SK-N-DZ (cell line): ENCODE measurements at places on chromosomes 6 and 20.

DNA sequence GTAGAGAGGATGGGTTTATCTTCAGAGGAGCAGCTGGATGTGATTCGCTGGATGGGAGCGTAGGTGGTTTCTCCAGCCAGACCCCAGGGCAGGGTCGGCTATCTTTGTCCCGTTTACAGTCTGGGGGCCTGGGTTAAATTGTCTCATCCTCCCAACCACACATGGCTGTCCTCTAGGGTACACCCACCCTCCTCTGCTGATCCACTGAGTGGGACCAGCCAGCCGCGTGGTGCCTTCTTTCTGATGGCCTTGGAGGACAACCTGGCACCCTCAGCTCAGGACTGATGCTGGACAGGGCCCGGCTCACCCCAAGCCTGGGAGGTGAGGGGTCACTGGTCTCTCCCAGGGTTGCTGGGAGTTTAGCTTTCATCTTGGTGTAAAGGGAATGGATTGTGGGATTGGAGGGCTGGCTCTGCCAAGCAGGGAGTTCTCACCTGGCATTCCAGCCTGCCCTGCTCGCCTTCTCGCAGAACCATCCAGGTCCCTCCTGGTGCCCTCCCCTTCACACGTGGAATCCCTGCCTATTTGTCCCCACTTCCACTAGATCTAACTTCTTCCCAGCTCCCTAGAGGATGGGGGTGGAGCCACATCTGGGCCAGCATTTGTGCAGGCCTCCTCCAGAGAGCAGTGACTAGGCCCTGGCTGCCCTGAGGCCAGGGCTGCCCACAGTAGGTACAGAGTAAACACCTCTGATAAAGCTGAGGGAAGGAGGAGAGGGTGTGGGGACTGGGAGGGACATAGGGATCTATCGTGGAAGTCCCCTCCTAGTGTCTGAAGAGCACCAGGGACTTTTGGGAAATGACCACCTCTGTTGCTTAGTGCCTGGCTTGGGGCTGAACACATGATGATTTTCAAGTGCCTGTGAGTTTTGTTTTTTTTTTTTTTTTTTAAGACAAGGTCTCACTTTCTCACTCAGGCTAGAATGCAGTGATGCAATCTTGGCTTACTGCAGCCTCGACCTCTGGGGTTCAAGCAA, 1.6 kb downstream of the ITPR3 start:
- DNase-seq: no peak

DNA sequence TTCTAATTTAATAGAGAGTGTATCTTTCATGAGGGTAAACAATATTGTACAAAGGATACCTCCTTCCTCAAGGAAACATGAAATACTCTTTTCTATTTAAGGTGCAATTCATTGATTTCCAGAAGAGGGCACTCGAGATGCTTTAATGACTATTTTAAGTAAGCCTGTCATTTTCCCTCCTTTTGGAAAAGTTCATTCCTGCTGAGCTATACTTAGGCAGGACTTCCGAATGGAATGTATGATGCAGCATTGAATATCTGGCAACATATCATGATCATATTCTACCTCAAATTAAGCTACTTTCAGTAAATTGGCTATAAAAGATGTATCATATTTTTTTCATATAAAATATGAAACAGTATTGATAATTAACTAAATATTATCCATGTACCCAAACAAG, 5.0 kb downstream of the DST start:
- peak; percentile 65 for DNase-seq

DNA sequence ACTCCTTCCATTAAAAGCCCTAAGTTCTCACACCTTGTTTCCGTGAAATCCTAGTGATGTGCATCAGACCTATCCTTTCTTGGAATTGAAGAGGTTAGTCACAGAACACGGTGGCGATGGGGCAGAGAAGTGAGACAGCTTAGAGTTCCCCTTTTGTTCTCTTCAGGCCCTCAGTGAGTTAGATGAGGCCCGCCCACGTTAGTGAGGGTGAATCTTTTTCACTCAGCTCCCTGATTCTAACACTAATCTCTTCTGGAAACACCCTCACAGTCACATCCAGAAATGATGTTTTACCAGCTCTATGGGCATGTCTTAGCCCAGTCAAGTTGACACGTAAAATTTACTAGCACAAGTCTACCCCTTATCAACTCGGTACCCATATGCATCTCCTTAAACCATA, 172.7 kb upstream of the NOX3 start:
- no peak for DNase-seq

- no peak for DNase-seq
Measured at GRCh38 chr20:57566803-57567459, 6.0 kb downstream of the PCK1 start.

- no peak for DNase-seq
Measured at GRCh38 chr20:19016140-19016497, 196.3 kb upstream of the SLC24A3 start.

DNA sequence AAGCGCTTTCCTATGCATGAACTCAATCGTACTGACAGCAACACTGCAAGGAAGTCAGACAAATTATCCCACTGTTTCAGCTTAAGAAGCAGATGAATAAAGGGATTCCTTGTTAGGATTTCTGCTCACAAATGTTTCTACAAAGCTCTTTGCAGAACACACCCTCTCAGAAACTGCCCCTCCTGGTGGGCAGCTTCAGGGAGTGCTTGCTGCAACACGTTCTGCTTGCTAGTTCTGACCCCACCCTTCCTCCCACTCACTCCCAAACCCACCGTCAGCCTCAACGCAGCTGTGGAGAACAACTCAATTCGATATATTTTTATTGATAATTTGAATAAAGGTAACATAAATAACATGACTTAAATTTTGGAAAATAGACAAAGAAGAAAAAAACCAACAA, 250.8 kb upstream of the PRDM1 start:
- no peak for DNase-seq

DNA sequence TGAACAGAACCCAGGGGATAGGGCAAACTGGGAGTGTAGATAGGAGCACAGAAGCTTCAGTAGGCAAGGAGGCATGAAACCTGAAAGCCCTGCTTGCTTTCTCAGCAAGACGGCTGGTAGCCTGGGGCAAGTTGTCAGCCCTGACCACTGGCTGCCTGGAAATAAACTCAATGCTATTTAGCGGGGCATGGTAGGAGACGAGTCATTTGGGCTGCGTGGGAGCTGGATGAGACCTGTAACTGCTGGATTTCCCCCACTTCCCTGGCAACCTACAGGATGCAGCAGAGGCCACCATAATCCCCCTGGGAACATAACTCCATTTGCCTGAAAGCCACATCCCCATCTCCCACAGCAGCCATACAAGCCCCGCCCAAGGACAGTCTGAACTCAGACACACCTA, 332.6 kb upstream of the TBX18 start:
- no peak for DNase-seq

DNA sequence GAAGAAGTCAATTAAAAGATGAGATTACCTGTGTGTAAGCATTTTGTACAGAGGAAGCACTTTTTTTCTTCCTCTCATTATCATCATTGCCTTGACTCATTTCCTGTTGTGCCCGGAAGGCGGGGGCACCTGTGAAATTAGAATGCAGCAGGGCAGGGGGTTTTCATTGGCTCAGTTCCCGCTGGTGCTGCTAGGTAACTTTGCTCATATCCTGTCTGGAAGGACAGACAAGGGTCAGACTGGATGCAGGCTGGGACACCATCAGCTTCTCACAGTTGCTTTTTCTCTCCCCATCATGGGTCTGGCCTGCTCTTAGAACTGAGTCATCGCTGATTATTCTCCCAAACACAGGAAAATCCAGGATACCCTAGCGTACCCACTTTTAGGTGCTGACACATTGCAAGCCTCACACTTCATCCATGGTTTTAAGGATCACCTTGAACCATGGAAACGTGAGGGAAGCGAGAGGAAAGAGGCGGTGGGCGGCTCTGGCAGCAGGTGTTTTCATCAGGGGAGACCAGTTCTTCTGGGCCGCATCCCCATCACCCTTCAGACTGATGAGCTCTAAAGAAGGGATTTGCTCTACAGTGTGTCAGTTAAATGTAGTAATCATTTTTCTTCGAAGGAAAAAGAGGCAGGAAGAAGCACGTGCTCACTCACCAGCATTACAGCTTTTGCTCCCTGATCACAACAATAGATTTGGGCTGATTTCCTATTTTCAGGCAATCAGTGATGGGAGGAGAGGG, 195.7 kb upstream of the SASH1 start:
- no peak for DNase-seq

DNA sequence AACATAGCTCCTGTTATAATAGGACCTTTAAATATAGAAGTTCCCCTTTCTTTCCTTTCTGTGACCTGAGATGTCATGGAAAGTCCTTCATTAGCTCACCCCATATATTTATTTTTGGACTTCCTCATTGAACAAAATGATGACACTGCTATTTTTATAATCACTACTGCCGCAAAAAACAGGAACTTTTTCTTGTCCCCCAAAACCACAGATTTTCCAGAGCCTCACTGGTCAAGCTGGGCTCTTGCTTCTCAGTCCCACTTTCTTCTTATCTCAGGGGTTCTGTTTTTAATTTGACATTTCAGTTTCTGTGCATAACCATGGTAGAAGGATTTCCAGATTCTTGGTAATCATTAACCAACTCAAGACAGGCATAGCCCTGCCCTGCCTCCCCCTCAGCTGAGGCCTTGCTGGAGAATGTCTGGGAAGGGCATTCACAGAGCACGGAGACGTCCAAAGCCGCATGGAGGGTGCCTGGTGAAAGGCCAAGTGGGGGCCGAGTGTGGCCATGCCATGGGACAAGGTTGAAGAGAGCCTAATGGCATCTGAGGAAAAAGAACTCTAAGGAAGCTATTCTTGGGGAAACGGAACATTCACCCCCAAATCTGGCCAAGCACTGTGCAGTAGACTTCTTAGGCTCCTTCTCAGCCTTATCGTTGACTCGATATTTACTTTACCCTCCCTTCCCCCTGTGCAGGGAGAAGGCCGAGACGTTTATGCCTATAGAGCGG, 73.7 kb downstream of the EDN1 start:
- no peak for DNase-seq

GRCh38 chr6:163809364-163809763, 394.8 kb downstream of the QKI start:
- no peak for DNase-seq

DNA sequence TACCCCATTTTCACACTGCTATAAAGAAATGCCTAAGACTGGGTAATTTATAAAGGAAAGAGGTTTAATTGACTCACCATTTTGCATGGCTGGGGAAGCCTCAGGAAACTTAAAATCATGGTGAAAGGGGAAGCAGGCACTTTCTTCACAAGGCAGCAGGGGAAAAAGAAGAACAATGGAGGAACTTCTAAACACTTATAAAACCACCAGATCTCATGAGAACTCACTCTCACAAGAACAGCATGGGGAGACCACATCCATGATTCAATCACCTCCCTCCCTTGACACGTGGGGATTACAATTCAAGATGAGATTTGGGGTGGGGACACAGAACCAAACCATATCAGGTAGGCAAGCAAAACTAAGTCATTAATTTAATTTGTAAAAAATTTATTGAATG, 343.2 kb downstream of the FRK start:
- no peak for DNase-seq

GRCh38 chr6:151229401-151230276, 10.1 kb upstream of the AKAP12 start:
- DNase-seq: no peak

DNA sequence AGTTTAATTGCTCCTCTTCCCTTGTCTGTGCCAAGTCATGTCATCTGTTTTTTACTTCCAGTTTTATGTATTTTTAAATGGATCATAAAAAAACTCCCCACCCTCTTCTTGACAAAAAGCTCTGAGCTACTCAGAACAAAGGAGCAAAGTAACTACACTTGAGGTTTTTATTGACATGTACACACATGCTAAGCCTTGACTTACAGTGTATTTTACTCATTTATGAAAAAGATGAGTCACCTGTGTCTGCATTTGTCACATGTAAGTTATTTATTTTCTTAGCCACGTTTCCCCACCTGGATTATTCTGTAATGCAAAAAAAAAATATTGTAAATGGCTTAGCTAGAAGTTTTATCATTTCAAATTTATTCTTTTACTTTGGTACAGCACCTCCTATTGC, 628.8 kb upstream of the SLC35B3 start:
- no peak for DNase-seq

DNA sequence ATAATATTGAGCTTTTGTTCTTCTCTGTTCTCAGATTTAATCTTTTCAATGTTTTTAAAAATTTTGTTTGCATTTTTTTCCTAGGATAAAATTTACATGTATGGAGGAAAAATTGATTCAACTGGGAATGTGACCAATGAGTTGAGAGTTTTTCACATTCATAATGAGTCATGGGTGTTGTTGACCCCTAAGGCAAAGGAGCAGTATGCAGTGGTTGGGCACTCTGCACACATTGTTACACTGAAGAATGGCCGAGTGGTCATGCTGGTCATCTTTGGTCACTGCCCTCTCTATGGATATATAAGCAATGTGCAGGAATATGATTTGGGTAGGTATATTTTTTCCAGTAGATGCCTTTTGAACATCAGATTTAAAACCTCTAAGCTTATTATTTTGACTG, 89.8 kb downstream of the ATRN start:
- no peak for DNase-seq

GRCh38 chr6:1063671-1064355, 248.1 kb upstream of the FOXQ1 start:
- no peak for DNase-seq

DNA sequence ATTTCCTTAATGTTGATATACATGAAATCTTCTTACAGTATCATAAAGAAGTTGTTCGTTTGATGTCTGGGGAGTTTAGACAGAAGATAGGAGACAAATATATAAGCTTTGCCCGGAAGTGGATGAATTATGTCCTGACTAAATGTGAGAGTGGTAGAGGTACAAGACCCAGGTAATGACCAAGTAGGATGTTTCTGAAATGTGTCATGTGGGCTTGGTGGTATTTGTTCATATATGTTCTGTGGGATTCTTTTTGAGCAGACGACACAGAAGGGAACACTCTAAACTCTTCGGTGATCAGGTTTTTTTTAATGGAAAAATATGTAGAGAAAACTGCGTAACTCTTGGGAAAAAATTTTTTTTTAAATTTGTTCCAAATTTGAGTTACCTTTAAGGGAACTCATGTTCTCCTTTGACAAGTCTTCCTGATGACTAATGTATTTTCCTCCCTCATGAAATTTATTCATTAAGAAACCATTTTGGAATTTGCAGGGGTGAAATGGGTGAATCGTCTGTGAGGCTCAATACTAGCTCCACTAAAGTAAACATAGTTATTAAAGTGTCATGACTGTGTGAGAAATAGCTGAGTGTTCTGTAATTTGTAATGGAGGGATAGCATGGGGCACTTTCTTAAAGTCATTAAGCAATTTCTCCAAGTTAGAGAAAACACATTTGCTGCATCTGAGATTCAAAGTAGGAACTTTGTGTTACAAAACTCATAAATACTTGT, 100.6 kb downstream of the MAP3K4 start:
- no peak for DNase-seq

- DNase-seq: no peak
Measured at GRCh38 chr6:85580878-85581267, 12.8 kb downstream of the SNX14 start.

GRCh38 chr6:3359101-3359752, 97.6 kb downstream of the SLC22A23 start:
- DNase-seq: no peak

DNA sequence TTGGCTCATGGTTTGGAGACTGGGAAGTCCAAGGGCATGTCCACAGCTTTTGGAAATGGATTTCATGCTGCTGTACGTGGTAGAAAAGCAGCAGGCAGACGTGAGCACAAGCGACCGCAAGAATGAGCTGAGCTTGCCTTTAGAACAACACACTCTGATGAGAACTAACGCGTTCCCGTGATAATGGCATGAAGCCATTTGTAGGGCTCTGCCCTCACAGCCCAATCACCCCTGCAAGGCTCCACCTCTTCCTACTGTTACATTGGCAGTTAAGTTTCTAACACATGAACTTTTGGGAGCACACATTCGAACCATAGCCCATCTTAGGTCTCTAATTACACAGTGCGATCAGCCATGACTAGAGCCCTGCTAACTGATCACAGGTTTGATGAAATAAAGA, 107.5 kb upstream of the TMEM170B start:
- no peak for DNase-seq
